ENCODE measurements at places on chromosomes 1 and 21. TPM values are rescaled to one million over a fixed set of nuclear protein-coding genes. Genes with fewer than 3 reads are reported as not detected.

The NR5A2 gene
- total RNA-seq, result 11.5 TPM

The NMNAT2 gene
- total RNA-seq, result 0.49 TPM

The SLC44A3 gene
- 1.6 TPM for total RNA-seq

The BECN2 gene
- total RNA-seq, result not detected

The LMX1A gene
- not detected for total RNA-seq

The LCE2C gene
- not detected for total RNA-seq

The CD160 gene
- not detected for total RNA-seq

The OLFM3 gene
- total RNA-seq, result not detected

The PLCH2 gene
- not detected for total RNA-seq

The ILDR2 gene
- total RNA-seq, result 0.25 TPM

The SH2D1B gene
- under 0.01 TPM for total RNA-seq

The TRNP1 gene
- 19.1 TPM for total RNA-seq

The C1orf226 gene
- total RNA-seq, result not detected

The ERICH3 gene
- not detected for total RNA-seq

The CD53 gene
- not detected for total RNA-seq

The UBE2Q1 gene
- 26.1 TPM for total RNA-seq

The EXO5 gene
- 11.5 TPM for total RNA-seq

The TRPM2 gene
- total RNA-seq, result 0.08 TPM

Measured in fibroblast of the aortic adventitia (primary cell).